ENCODE measurements at places on chromosomes 3 and 15. TPM values are rescaled to one million over a fixed set of nuclear protein-coding genes. Genes with fewer than 3 reads are reported as not detected.

SPTSSB gene
- not detected for total RNA-seq

SERPINI2 gene
- total RNA-seq = 0.12 TPM

DNA sequence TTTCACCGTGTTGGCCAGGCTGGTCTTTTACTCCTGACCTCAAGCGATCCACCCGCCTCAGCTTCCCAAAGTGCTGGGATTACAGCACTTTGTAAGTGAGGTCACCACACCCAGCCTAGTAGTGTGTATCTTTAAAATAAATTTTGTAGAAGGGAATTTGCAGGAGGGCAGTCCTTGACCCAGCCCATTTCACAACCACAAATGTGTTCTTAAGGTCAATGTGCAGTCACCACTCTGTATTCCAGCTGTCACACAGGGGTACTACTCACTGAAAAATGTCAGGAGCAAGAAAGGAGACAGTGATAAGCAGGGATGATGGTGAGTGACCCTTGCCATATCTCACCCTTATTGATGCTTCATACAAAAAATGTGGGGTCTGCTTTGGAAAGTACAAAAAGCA, 98.5 kb downstream of the FRMD5 start:
- no peak for DNase-seq

- peak; percentile 7 for DNase-seq
Measured at GRCh38 chr3:37628711-37629301, 232.9 kb upstream of the CTDSPL start.

DNA sequence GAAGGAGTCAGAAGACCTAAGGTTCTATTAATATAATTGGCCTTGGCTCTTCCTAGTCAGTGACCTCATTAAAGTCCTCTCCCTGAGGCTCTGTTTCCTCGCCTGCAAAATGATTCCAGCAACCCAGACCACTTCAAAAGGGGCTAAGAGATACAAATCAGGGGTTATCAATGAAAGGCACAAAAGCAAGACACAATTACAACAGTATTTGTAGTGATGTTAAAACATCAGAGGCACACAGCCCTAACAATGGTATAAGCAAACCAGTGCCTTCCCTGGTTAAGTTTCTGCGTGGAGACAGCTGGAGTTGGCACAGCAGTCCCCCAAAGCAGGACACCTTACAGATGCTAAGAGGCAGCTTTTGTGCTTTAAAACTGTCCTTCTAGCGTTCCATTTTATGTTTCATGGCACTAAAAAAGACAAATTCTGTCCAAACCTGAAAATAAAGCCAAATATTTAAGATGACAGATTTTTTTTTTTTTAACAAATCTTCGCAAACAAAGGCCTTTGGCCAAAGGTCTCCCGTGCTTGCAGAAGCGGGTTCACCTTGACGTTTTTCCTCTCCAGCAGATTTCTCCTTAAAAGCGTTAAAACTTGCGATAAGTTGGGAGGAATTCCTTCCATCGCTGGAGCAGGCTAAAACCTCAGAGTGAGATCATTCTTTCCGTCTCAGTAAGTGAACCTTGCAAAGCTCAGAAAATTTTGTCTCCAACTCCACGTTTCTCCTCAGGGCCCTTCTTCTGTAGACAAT, 999 bp downstream of the ZNF280D start:
- peak; percentile 17 for DNase-seq

Data from H4 (cell line).